ENCODE measurements at places on chromosomes 2 and 18.

DNA sequence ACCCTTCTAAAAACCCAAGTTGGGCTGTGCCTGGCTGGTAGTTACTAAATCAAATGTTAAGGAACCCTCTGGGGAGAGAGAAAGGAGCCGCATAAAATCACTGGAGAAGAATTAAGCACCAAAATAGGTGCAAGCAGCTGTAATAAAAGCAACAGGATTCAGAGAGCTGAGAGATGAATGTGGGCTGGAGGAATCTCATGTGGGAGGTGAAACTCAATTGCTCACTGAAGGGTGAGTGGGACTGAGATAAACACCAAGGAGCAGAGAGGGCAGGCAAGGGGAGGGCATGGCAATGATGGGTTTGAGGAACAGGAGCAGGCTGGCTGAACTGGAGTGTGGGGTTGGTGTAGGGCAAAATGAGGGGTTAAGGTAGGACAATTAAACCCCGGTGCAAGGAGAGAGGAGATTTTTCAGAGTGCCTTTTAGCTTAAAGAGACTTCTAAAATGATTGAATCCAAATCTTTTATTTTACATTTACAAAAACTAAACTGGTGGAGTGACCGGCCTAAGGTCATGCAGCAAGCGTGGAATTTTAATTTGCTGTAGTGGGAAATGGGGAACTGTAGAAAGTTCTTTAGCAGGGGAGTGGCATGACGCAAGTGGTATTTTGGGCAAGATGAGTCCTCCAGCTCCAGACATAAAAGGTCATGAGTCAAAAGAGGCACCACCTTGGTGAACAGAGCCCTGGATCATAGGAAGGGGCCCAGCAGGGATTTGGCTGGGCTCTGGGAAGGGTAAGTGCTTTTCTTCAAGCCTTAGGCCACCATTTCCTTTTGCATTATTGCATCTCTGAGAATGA, 10.5 kb downstream of the PLB1 start:
- DNase-seq: no peak

DNA sequence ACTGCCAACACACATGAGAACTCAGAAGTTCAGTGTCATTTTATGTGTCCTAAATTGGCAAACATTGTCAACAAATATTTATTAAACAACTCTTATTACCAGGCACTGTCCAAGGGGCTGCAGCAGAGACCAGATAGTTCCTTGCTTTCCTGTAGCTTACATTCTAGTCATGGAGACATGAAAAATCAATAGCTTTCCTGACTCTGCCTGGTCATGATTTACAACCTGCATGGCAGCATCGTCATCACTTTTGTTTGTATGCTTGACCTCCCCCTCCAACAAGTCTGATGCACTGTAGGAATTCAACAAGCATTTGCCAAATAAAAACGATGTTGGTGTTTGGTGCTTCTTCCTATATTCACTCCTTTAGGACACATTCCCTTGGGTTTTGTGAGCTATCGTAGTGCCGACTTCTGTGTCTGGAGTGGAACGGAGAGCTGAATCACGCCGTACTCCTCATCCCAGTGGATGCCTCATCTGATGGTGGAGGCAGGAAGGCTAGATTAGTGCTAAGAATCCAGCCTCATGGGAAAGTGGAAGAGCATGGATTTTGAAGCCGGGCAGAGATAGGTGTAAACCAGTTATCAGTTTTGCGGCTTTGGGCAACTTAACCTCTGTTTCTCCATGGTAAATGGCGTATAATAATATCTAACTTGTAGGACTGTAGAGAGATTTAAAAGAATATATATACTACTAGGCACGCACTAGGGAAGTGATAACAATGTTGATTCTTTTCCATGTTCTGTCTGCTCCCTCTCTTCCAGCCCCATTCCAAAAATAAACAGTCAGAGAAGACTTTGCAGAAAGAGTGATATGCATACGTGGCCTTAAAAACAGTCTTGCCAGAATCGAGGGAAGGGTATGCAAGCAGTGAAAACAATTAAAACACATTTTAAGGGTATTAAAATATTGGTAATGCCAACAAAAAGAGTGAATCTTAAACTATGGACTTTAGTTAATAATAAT, 120.5 kb upstream of the ZFP36L2 start:
- no peak for DNase-seq

GRCh38 chr2:69007169-69007568, 5.8 kb upstream of the ANTXR1 start:
- DNase-seq: no peak

DNA sequence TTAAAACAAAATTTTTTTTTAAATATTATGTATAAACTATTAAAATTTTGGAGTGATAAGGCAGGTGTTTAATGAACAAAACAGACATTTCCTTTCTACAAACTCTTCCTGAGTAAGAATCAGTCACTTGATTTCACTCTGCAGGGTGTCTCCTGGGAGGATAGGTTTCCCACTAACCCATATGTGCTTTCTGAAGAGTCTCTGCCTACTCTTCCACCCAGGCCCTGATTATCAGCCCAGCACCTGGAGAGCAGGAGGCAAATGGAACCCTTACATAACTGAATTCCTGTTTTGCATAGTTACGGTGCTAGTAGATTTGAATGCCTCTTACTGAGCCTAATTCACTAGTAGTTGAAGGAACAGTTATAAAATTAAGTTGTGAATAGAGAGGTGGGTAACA, 1718.6 kb downstream of the SUCLG1 start:
- no peak for DNase-seq

DNA sequence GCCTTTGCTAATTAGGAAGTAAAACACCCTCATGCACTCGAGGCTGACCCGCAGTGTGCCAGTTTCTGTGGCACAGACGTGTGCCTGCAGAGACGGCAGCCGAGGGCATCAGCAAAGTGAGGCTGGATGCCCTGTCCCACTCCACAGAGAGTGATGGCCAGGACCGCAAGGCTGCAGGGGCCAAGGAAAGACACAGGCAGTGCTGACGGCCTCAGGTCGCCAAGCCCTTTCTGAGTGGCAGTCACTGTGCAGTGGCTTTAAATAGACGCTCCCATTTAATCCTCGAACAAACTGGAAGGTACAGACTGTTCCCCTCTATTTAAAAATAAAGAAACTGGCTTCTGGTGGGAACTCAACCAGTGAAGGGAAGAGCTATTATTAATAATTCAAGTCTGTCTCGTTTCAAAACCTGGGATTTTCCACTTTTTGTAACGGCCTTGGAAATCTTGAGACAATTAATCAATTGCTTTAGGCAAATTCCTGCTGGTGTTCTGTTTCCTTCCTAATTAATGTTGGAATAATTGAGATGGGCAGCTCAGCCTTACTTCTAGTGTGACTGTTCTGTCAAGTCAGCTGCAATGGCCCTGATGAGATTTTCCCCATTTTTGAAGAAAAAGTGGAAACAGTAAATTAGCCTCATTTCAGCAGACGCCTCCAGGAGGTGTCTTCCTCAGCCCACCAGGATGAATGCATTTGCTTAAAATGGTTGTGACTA, 644.6 kb upstream of the RAB6C start:
- no peak for DNase-seq

DNA sequence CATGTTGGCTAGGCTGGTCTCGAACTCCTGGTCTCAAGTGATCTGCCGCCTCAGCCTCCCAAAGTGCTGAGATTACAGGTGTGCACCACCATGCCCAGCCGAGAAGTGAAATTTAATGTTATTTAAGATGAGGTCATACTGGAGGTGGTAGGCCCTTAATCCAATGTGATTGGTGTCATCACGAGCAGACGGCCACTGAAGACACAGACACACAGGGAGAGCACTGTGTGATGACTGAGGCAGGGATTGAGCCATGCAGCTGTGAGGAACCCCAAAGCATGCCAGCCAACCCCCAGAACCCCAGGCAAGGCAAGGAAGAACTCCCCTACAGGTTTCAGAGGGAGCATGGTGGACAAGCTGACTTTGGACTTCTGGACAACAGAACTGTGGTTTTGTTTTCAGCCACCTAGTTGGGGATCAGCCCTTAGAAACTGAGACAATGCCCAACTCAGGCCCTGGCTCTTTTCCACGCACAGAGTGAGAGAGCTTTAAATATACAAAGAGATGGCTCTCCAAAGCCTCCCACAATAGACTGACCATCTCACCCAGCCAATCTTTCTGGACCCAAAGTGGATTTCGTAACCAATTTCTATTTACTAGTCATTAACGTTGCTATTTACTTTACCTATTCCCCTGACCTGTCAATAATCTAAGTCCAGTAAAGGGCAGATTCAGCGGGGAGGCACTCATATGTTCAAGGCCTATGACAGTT, 34.2 kb downstream of the TBC1D8 start:
- no peak for DNase-seq

DNA sequence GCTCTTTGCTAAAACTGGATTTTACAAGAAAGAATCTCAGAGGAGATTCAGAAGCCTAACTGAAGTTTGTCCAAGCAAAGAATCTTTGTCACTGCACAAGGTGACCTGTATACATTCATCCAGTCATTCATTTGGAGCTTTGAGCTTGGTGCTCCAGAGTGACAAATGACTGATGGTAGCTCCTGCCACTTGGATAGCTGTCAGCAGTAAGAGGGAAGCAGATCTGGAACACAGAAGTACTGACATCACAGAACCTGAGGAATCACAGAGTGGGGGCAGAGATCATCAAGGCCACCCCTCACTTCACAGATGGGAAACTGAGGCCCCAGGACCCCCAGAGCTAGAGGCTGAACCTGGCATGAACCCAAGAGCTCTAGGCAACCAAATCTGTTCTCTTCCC, 28.8 kb upstream of the IGFBP2 start:
- DNase-seq: no peak

GRCh38 chr2:189658306-189659212, 2.7 kb upstream of the ASNSD1 start:
- DNase-seq: no peak

- DNase-seq: no peak
Observed at GRCh38 chr18:57519668-57520424, 66.7 kb downstream of the FECH start.

GRCh38 chr2:59583173-59583765, 970.2 kb downstream of the BCL11A start:
- no peak for DNase-seq

GRCh38 chr2:120547662-120548061, 188.0 kb upstream of the GLI2 start:
- DNase-seq: no peak

- DNase-seq: no peak
Observed at GRCh38 chr18:2417861-2418610, 153.3 kb downstream of the METTL4 start.

GRCh38 chr2:228642861-228643260, 461.4 kb upstream of the SPHKAP start:
- DNase-seq: no peak

Data from brain pericyte (primary cell).